Calu3 (cell line): ENCODE measurements at places on chromosomes 5 and 9. TPM values are rescaled to one million over a fixed set of nuclear protein-coding genes. Genes with fewer than 3 reads are reported as not detected.

GRCh38 chr9:107425101-107426025 lies 64.2 kb downstream of the KLF4 start:
- DNase-seq = peak; percentile 60

GRCh38 chr5:35926389-35927051 lies 11.9 kb downstream of the CAPSL start:
- DNase-seq = peak; percentile 64

DNA sequence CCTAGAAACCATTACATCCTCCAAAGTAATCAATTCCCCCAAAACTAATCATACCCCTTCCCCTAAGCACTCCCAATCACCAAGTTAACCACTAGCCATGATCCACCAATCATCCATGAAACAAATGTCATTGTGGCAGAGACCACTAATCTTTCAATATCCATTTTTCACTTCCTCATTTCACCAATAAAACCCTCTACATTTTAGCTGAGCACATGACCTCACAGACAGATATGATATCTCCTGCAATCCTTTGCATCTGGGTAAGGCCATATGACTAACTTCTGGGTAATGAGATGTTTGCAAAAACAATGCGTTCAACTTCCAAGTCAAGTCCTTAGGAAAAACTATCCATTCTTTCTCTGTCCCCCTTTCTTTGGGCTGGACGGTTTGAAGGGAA lies 20.7 kb downstream of the OR2S2 start:
- no peak for DNase-seq

GRCh38 chr9:104606152-104606551 lies 725 bp upstream of the OR13C2 start:
- no peak for DNase-seq

- no peak for DNase-seq
Observed at GRCh38 chr9:97547098-97547829, 45.8 kb downstream of the TMOD1 start.

GRCh38 chr9:127943731-127944144 lies 6.1 kb upstream of the DPM2 start:
- DNase-seq = peak; percentile 82

GRCh38 chr9:4106081-4106759 lies 193.6 kb downstream of the GLIS3 start:
- peak; percentile 56 for DNase-seq

GRCh38 chr9:18346745-18347144 lies 127.2 kb upstream of the ADAMTSL1 start:
- no peak for DNase-seq

- no peak for DNase-seq
Observed at GRCh38 chr5:96885518-96886338, 9.4 kb downstream of the ERAP2 start.

STRBP gene
- 23.3 and 27.3 TPM in 2 replicates for total RNA-seq

ABITRAM gene
- total RNA-seq = 6.6 and 7.1 TPM in 2 replicates

PCDHGB4 gene
- 7.0 and 8.2 TPM in 2 replicates for total RNA-seq

PRDM9 gene
- total RNA-seq = not detected in 2 replicates

USP20 gene
- 11.3 and 14.9 TPM in 2 replicates for total RNA-seq
